ENCODE measurements at places on chromosomes 6 and 20.

GRCh38 chr6:15207923-15208322 lies 37.9 kb upstream of the JARID2 start:
- peak; percentile 22 for DNase-seq

DNA sequence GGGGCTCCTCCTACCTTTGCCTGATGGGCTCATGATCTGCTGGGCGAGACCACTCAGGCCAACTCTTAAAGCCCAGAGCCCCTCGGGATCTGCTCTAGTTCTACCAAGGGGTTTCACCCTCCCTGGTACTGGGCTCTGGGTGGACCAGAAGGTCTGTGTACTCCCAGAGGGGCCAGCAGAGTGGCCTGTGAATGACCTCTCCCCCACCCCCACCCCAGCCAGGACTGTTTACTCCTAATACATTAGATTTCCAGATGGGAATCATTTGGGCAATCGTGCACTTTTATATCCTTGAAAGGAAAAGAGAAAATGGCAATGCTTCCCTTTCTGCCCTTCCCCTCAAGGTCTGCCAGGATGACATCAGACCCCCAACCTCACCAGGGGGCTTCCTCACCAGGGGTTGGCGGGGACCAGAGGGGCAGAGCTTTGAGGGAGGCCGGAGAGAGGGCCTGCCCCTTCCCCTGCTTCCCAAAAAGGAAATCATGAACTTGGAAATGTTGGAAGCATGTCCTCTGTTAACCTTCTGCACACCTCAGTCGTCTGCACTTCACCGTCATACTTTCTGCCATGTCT lies 37.1 kb upstream of the PMEPA1 start:
- DNase-seq: no peak

GRCh38 chr20:9156529-9157280 lies 87.8 kb downstream of the PLCB4 start:
- no peak for DNase-seq

DNA sequence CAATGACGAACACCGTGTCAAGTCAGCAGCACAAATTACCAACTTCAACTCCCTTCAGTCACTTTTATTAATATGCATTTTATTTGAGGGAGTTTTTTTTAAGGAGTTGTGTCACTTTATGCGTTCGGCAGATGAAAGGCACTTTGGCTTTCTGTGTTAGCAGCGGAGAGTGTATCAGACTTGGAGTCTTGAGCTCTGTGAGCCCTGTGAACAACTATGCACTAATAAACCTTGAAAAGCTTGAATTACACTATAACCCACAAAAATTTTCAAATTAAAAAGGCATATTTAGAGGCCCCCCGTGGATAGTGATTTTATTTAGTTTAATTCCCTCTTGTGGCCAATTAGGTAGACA lies 335.3 kb upstream of the NT5E start:
- no peak for DNase-seq

DNA sequence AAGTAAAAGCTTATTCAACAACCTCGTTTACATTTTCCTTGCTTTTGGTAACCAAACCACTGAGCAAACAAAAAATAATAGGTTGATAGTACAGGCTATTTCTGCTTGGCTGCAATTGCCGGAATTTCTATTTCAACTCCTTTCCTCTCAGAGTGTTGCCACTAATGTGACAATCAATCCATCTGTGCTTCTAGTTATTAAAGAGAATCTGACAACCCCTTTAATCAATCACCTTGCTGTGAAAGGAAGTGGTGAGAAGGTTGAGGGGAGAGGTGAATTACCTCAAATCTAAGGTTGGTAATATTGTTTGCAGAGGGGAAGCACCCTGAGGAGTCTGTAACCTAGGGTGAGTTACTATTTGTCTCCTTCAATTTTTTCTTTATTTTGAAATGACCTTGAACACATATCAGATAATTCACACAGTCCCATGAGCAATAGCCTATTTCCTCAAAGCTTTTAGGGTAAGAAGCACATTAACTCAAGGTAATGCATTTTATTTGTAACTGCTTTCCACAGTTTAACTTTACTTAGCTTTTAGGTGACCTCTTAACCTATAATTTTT lies 603.4 kb downstream of the MMUT start:
- DNase-seq: no peak

DNA sequence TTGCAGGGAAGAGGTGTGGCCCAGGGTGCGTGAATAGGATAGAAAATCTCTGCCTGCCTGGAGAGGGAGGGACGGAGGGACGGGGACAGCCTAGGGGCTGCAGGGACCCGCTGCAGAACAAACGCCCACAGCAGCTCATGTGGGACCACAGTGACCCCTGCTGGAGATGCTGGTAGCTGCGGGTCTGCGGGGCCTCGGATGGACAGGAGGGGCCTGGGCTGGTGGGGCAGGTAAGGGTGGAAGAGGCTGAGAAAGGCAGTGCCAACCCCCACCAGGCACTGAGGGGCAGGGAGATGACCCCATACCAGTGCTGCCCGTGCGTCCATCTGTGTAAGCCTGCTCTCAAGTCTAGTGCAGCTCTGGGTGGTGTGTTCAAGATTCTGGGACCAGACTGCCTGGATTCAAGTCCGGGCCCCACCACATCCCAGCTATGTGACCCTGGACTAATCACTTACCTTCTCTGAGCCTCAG lies 39.4 kb downstream of the KIAA1755 start:
- peak; percentile 65 for DNase-seq

DNA sequence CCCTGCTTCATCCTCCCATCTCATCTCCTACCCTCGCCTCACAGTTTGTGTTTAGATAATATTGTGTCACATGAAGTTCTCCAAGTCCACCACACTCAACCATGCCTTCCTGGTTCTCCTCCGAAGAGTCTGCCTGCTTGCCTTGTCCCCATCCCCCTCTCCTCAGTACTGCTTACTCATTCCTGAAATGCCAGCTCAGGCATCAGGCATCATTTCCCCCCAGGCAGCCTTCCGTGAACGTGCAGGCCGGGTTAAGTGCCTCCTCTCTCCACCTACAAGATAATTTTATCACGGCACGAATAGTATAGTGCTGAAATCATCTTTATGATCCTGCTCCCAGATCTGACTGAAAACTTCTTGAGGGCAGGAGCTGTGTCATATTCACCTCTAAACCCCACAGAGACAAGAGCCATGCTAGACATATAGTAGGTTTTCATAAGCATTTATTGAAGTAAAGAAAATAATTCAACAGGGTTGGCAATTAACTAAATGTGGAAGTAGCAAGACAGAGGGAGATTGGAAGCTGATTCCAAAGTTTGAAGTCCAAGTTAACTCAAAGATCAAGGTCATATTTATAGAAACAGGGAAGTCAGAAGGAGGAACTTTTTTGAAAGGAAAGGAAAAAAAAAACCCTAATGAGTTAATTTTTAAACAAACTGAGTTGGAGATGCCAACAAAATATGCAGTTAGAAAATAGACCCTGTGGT lies 48.7 kb upstream of the BMP2 start:
- DNase-seq: peak; percentile 12

DNA sequence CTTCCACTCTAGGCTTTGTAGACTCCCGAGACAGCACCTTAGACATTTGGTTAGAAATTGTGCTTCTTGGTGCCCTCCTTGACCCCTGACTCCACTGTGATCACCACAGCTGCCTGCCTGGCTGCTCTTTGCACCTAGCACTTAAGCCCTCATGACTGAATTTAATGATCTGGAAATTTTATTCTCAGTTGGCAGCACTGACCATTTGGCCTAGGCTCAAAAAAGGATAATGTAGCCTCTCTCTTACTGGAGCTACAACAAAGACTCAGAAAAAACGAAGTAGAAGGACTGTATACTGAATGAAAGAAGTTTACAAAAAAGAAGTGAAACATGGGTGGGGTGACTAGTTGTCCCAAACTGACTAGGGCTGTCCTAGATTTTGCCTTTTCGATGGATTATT lies 11.3 kb upstream of the ABRACL start:
- DNase-seq: no peak

DNA sequence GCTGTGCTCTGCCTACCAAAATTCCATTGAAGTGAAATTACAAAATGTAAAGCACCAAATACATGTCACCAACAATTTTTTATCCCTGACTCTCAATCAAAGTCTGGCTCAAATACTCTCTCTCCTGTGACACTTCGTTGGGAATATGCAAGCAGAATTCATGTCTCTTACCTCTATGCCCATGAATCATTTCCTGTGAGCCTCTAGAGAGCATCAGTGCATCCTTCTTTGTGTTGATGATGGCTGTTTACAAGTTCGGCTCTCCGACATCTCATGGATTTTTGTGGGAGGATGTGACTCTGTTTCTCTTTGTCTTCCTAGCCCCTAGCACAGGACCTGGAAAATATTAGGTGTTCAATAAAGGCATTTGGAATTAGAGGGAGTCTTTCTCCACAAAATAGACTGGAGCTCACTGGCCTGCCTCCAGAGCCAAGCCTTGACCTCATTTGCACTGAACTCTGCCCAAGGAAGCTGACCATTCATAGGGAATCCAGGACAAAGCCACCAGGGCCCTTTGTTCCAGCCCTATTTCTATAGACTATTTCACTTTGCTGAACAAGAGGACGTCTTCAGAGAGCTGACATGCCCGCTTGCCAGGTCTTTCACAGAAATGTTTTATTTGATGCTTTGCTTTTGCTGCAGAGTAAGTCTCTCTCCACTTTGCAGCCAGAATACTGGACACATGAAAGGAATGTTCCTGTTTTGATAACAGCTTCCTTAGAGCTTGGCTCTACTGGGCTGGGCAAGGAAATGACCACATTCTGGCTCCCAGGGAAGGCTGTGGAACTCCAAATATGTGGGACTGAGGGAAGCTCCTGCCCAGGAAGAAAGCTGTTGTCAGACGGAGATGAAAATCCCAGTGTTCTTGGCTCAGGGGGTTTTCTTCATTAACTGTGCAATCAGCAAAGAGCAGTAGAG lies 194.5 kb upstream of the CDYL start:
- DNase-seq: no peak

DNA sequence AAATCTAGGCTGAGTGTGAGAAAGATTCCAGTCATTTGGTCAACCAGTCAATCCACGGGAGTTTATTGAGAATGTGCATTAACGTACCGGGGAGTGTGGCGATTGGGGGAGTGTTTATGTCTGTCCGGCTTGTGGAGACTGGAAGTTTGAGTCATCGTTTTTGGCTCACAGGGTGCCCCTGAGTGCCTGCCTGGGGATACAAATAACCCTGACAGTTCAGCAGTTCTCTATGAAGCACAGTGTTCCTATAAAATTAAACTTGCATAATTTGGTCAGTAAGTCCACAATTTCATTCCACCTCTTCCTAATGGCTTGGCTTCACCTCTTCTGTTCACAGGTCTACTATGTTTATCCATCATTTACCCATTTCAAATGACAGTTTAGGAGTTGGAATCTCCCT lies 72.6 kb upstream of the PLEKHG1 start:
- DNase-seq: no peak

DNA sequence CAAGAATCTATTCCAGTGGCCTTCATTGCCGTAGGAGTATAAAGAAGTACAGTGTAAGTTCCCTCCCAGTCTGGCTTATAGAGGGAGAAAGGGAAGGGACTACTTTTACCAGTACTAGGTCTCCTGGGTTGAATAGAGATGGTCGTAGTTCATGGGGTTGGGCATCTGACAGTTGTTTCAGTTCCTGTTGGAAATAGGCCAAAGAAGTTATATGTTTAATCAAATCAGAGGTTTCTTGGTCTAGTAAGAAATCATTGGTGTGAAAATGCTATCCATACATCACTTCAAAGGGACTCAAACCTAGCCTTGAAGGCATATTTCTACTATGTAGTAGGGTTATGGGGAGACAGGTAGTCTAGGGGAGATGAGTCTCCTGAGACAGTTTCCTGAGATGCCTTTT lies 45.6 kb upstream of the MAN1A1 start:
- DNase-seq: no peak

DNA sequence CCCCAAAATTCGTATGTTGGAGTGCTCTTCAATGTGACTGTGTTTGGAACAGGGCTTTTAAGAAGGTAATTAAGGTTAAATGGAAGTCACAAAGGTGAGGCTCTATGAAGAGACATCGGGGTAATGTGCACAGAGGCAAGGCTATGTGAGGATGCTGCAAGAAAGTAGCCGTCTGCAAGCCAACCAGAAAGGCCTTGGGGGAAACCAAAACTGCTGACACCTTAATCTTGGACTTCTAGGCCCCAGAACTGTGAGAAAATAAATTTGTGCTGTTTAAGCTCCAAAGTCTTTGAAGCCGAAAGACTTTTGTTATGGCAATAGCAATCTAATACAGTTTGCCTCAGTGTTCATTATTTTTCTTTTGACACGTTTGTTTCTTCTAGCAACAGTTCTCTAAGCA lies 2.4 kb upstream of the IRAK1BP1 start:
- DNase-seq: no peak

- no peak for DNase-seq
Measured at GRCh38 chr20:10728873-10729670, 55.3 kb upstream of the JAG1 start.

DNA sequence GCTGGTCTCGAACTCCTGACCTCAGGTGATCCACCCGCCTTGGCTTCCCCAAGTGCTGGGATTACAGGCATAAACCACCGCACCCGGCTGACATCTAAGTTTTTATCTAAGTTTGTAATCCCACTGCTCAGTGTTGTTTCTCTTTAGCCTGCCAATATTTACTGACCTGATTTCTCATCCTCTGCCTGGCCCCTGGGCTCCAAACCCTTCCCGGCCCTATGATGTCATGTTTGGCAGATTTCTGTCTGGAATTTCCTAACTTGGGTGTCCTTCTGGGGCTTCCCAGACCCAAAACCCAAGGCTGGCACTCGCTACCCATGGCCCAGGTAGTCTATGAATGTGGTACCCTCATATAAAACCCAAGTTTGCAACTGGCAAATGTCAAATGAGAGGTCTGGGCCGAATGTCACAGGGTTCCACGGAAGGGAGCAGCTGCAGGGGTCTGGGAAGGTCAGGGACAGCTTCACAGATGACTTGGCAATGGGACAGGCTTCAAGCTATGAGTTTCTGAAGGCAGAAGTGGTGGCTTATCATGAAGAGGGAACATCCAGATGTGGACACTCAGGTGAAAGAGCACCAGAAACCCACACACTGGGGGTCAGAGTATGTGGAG lies 54.9 kb downstream of the TMEM170B start:
- no peak for DNase-seq

DNA sequence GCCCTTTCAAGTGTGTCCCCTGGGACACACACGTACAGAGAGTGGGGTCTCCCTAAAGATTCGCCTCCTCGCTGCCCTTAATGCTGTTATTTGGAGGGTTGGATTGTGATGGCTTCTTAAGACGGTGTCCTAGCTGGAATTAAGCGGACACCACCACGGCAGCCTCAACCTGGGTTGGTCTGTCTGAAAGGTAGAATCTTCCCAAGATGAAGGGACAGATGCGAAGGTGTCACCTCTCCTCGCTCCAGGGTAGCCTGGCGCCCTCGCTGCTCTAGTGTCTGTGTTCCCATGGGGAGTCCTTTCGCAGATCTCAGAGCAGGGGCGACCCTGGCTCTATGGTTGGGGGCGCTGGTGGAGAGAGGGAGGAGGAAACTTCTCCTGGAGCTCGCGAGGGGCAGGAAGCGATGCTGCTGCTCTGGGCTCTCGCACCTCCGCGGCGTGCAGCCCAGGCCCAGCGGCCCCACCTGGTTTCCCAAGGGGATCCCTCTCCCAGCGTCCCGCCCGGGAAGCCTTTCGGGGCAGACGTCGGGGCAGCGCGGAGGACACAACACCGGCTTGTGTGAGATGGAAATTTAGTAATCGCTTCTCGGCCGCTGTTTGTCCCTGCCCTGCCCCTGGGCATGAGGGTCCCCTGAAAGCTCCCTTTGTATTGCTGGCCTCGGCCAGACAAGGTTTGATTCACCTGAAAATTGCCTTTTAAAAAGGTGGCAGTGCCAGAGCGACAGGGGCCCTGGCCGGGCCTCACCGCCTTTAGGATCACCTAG lies 1.7 kb downstream of the RSPO3 start:
- DNase-seq: no peak

All from inflammatory macrophage (primary cell).